ENCODE measurements at places on chromosomes 6 and 20.

- no peak for DNase-seq
Measured at GRCh38 chr6:26122005-26122388, 34.8 kb downstream of the HFE start.

- no peak for DNase-seq
Measured at GRCh38 chr20:9613871-9614270, 99.5 kb downstream of the LAMP5 start.

- no peak for DNase-seq
Measured at GRCh38 chr20:59783641-59784010, 149.8 kb downstream of the SYCP2 start.

- DNase-seq: no peak
Measured at GRCh38 chr20:60052322-60052721, 94.1 kb downstream of the CDH26 start.

DNA sequence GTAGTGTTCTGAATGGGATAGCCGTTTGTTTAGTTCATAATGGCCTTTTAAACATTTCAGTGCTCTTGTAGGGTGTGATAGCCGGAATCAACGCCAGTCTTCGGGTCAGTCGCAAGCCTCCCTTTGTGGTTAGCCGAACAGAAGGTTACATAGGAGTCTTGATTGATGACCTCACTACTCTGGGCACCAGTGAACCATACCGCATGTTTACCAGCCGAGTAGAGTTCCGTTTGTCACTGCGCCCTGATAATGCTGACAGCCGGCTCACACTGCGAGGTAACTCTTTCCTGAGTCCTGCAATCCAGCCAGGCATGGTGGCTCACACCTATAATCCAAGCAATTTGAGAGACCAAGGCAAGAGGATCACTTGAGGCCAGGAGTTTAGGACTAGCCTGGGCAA lies 20.4 kb downstream of the MTO1 start:
- no peak for DNase-seq

DNA sequence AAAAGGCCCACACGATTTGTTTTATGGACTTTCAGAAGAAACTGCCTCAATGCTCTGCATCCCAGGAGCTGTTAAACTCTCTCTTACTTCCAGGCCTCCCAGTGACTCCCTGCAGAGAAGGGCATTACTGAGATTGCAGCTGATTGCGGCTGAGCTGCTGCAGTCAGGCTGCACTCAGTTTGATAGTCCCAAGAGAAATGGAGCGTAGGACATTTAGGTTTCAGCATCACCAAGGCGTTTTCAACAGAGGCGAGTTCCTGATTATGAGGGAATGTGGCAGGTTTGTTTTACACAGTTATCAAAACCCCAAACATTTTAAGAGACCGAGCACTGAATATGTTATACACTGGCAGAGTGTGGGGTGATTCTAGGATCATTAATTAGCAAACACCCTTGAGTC lies 145.6 kb downstream of the TBX18 start:
- DNase-seq: peak; percentile 68

GRCh38 chr6:30071081-30071818 lies 4.3 kb downstream of the PPP1R11 start:
- DNase-seq: peak; percentile 18

GRCh38 chr6:146290589-146290901 lies 253.1 kb upstream of the RAB32 start:
- no peak for DNase-seq

- DNase-seq: no peak
Measured at GRCh38 chr6:12419631-12420272, 129.6 kb downstream of the EDN1 start.

- DNase-seq: no peak
Measured at GRCh38 chr20:62588458-62589149, 53.7 kb upstream of the SLCO4A1 start.

DNA sequence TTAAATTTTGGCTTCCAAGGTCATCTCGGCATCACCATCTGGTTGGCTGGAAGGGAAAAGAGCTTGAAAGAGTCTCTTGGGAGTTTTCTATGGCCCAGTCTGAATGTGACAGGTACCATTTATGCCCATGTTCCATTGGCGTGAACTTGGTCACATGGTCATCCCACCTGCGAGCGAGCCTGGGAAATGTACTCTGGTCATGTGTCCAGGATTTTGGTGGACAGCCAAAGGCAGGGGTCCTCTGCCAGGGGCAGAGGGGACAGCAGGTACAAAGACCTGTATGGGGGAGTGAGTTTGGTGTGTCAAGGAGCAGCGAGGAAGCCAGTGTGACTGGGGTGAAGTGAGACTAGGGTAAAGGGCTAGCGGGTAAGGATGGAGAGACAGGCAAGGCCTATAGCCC lies 112.6 kb downstream of the CDC5L start:
- DNase-seq: no peak

GRCh38 chr6:1515280-1515679 lies 94.4 kb upstream of the FOXC1 start:
- no peak for DNase-seq

DNA sequence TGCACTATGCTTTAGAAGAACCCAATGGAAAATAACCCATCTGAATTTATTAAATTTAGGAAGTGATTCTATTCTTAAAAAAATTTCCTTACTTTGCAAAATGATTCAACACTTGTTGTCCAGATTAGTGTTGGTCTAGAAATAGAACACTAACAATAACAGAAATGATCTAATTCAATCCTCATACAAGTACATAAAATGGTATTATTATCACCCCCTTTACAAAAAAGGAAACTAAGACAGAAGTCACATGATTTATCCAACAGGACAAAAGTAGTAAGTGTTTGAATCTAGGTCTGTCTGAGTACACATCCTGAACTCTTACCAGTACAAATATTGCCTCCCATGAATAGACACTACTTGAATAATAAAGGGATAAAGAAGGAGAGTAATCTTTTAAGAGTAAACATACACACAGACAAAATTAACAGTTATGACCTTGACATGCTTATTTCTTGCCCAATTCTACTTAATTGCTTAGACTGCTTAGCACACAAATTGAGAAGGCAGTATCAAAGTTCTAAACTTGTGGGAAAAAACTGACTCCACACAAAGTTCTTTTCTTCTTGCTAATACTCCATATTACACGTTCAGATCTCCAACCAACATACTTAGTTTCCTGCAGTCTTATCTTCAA lies 195.4 kb upstream of the RUNX2 start:
- no peak for DNase-seq

DNA sequence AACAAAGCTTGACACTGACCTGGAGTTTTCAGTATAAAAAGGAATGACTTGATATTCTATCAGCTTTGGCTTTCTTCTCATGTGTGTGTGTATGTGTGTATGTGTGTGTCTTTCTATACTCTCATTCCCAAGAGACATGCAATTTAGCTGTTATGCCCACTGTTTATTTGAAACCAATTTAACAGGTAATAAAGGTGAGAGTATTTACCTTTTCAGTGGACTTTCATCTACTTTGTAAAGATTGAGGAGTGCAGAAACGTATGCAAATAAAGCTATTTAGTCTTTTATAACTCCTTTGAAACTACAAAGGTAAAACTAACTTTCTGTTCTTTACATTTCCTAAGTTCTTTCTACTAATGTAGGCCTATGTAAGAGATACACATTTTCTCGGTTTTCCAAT lies 103.5 kb upstream of the HS3ST5 start:
- DNase-seq: no peak

GRCh38 chr6:101597693-101598092 lies 204.2 kb downstream of the GRIK2 start:
- no peak for DNase-seq

DNA sequence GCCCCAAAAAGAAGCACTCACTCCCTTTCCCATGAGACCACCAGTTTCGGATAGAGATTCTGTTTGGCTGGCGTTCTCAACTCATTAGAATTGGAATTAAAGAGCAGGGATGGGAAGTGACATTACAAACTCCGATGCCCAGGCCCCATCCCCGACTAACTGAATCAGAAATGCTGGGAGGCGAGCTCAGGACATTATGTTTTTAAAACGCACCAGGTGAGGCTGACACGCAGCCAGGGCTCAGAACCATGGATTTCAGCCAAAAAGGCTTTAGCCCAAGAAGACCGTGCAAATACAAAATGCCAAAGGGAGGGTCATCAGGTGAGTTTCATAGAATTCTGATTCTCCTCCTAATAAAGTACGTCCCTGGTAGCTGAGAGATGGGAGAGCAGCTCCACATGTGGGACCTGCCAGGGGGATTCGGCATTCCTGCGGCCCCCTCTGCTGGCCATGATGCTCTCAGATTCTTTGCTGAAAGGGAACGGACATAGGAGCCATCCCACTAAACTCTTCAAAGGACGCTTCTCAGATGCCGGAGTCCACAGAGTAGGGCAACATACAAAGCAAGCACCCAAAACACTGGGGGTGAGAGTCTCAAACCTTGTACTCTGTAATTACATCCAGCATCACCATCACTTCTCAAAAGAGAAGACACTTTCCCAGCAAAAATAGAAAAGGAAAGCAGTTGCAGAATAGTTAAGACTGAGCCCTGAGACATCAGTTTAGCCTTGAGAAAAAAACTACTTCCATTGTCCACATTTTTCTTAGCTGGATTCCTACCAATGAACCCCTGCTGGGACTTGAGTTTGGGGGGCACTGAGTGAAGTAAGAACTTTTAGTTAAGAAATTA lies 205.2 kb downstream of the BMP7 start:
- peak; percentile 47 for DNase-seq

GRCh38 chr20:53384392-53384791 lies 209.2 kb downstream of the ZNF217 start:
- DNase-seq: no peak

GRCh38 chr6:131724114-131724513 lies 13.3 kb upstream of the CTAGE9 start:
- DNase-seq: no peak

DNA sequence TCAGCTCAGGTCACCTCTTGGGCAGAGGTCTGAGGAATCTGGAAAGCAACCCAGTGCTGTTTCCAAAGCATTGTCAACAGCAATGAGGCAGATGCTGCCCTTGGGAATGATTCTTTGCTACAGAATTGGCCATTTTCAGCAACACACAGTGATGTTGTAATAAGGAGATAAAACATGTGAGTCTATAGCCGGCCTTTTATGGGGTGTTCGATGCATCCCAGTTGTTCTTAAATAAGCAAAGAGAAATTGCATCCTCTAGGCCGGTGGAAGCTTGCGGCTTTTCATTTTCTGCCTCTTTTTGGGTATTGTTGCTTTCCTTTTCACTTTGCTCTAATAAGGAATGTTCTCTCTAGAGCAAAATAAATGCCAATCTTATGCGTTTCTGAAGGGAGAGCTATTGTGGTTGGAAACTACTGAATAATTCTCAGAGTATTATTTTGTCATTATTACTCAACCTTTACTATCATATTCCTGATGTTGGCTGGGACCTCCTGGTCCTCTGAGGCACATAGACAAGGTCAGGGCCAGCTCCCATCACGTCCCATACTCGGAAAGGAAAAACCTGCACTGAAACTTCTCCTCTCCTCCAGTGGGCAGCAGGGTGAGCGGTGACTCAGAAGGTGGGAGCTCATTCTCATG lies 214.2 kb downstream of the CDH26 start:
- DNase-seq: no peak

GRCh38 chr20:52426856-52427255 lies 235.3 kb upstream of the ZFP64 start:
- no peak for DNase-seq

GRCh38 chr20:9744551-9744950 lies 94.3 kb downstream of the PAK5 start:
- DNase-seq: no peak

- DNase-seq: no peak
Measured at GRCh38 chr20:38434301-38434741, 807 bp downstream of the SNHG17 start.

DNA sequence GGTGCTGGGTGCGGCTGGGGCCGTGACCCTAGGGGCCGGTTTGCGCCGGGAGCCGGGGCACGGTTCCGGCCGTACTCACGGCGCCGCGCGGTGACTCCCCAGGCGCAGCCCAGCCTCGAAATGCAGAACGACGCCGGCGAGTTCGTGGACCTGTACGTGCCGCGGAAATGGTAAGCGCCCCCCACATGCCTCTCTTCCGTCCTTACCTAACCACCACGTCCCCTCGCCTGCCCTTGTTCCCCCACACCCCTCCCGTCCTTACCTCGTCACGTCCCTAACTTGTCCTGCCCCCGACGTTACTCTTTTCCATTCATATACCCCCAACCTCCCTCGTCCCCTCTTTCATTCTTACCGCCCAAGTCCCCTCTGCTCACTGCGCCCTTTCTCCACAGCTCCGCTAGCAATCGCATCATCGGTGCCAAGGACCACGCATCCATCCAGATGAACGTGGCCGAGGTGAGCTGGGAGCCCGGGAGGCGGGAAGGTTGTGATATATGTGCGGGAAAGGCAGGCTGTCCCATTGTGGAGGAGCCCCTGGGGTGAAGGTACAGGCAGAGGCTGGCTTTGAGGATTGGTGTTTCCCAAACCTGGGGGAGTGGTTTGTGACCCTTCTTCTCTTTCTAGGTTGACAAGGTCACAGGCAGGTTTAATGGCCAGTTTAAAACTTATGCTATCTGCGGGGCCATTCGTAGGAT lies 463 bp downstream of the RPS21 start:
- no peak for DNase-seq

DNA sequence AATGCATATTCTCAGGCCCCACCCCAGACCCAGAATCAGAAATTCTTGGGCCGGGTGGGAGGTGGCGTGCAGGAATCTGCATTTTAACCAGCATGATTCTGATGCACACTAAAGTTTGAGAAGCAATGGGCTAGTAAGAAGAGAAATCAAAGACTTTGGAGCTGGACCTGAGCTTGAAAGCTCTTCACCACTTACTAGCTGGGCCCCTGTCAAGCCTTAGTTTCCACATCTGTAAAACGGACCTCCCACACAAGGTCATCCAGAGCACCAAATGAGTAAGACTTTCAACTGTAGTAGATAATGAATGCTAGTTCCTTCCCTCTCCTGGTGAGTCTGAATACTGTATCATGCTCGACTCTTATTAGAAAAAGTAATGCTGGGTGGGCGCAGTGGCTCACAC lies 87.0 kb downstream of the TBC1D7 start:
- no peak for DNase-seq

DNA sequence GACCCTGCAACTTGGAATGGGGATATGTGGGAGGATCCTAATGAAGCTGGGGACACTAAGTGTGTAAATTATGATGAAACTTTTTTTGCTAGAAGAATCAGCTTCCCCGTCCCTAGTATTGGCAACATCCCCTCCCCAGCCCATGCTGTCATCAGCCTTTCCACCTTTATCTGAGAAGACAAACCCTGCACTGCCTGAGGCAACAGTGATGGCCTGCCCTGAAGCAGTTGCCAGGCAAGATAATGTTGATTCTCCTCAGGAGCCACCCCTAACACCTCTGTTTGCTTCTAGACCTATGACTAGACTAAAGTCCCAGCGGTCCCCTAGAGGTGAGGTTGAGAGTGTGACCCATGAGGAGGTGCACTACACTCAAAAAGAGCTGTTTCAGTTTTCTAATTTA lies 27.1 kb downstream of the MICA start:
- no peak for DNase-seq

- DNase-seq: no peak
Measured at GRCh38 chr6:14762077-14762476, 483.8 kb upstream of the JARID2 start.

- no peak for DNase-seq
Measured at GRCh38 chr6:85465762-85466161, 15.9 kb downstream of the NT5E start.

GRCh38 chr6:1496836-1497760 lies 107.7 kb downstream of the FOXF2 start:
- DNase-seq: no peak
